ENCODE measurements at places on chromosomes 4 and X.

- no peak for DNase-seq
- H3K4me1 ChIP-seq, result no peaks in the 10 kb centered on the region
- H3K36me3 ChIP-seq, result no peaks in the 10 kb centered on the region
- H3K27me3 ChIP-seq, result no peaks in the 10 kb centered on the region
These were observed 110.4 kb upstream of the MAP9 start for GRCh38 chr4:155487210-155487609.

- H3K27ac ChIP-seq, result no peak overlapping the region
- H3K36me3 ChIP-seq, result no peaks in the 10 kb centered on the region
- no peaks in the 10 kb centered on the region for H3K27me3 ChIP-seq
- no peaks in the 10 kb centered on the region for H3K4me1 ChIP-seq
- H3K4me3 ChIP-seq, result no peak overlapping the region
- DNase-seq, result no peak
These were observed 37.9 kb upstream of the SLC4A4 start for GRCh38 chr4:71300964-71301363.

GRCh38 chr4:125072269-125072668 is 242.5 kb upstream of the FAT4 start:
- DNase-seq, result no peak
- H3K27ac ChIP-seq, result no peak overlapping the region
- no peaks in the 10 kb centered on the region for H3K36me3 ChIP-seq

DNA sequence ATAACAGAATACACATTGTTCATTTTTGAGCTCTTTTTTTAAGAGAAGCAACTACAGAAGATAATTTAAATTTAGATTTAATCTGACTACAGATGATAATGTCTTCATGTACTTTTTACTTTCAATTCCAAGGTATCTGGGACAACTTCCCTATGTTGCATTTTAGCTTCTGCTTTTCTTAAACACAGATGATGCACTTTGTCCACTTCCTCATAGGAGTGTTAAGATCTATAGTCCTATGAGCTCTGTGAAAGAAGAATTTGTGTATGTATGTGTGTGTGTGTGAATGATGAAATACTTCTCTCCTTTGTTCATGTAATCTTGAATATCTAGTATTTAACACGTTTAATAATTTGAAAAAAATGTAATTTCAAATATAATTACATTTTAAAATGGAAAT is 5.3 kb upstream of the FHIP1A start:
- no peak overlapping the region for H3K4me3 ChIP-seq
- peaks cover 17% of the 10 kb centered on the region for H3K27me3 ChIP-seq
- no peaks in the 10 kb centered on the region for H3K36me3 ChIP-seq
- H3K4me1 ChIP-seq, result peaks cover 10% of the 10 kb centered on the region
- H3K27ac ChIP-seq, result no peak overlapping the region

DNA sequence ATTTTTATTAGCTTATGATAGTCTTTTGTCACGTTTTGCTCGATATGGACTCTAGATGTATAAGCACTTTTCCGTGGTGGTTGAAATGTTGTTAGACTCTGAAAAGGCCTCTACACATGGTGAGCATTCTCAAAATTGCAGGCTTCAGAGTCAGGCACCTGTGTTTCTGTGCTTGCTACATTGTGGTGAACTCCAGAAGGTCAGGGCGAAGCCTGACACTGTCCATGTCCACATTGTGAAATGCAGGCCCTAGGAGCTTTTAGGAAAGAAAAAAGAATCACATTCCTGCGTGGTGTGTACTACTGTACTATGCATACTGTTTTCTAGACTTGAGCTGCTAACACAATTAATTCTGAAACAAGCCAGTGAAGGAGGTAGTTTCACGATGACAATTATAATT is 86.3 kb downstream of the HS3ST1 start:
- H3K4me1 ChIP-seq, result no peaks in the 10 kb centered on the region
- H3K27ac ChIP-seq, result no peak overlapping the region
- no peaks in the 10 kb centered on the region for H3K27me3 ChIP-seq
- no peak for DNase-seq
- no peaks in the 10 kb centered on the region for H3K36me3 ChIP-seq

- H3K4me1 ChIP-seq, result no peaks in the 10 kb centered on the region
- no peak overlapping the region for H3K27ac ChIP-seq
- no peaks in the 10 kb centered on the region for H3K27me3 ChIP-seq
- H3K4me3 ChIP-seq, result no peak overlapping the region
- H3K36me3 ChIP-seq, result no peaks in the 10 kb centered on the region
- no peak for DNase-seq
These were observed 74.1 kb downstream of the TAB3 start for GRCh38 chrX:30814978-30815377.

DNA sequence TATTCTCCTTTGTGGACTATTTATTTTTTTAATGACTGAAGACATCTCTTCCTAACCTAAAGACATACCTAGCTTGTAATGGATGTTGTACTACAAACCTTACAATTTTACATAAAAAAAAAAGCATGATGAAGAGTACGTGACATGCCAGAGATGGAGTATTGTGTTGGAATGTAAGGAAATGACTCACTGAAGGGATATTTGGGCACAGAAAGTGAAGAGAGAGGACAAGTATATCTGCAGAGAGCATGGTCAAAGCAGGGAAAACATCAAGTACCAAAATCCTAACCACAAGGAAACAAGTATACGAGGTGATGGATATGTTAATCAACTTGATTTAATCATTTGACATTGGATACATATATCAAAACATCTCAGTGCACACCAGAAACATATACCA is 1051.4 kb upstream of the PRKX start:
- no peak overlapping the region for H3K27ac ChIP-seq
- no peaks in the 10 kb centered on the region for H3K36me3 ChIP-seq
- H3K4me3 ChIP-seq, result no peak overlapping the region

DNA sequence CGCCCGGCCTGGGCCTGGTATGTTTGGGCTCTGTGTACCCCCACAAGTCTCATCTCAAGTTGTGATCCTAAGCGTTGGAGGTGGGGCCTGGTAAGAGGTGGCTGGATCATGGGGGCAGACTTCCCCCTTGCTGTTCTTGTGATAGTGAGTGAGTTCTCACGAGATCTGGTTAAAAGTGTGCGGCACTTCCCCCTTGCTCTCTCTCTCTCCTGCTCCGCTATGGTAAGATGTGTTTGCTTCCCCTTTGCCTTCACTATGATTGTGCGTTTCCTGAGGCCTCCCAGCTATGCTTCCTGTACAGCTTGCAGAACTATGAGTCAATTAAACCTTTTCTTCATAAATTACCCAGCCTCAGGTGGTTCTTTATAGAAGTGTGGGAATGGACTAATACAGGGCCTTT is 53.0 kb downstream of the CHST7 start:
- H3K36me3 ChIP-seq, result no peaks in the 10 kb centered on the region
- no peak overlapping the region for H3K4me3 ChIP-seq
- H3K4me1 ChIP-seq, result peaks cover 15% of the 10 kb centered on the region
- H3K27ac ChIP-seq, result no peak overlapping the region

- no peak overlapping the region for H3K4me3 ChIP-seq
- H3K27ac ChIP-seq, result no peak overlapping the region
- H3K27me3 ChIP-seq, result peaks cover 8% of the 10 kb centered on the region
- no peak for DNase-seq
- H3K36me3 ChIP-seq, result no peaks in the 10 kb centered on the region
These were observed 67.6 kb upstream of the SMARCAD1 start for GRCh38 chr4:94139931-94140612.

DNA sequence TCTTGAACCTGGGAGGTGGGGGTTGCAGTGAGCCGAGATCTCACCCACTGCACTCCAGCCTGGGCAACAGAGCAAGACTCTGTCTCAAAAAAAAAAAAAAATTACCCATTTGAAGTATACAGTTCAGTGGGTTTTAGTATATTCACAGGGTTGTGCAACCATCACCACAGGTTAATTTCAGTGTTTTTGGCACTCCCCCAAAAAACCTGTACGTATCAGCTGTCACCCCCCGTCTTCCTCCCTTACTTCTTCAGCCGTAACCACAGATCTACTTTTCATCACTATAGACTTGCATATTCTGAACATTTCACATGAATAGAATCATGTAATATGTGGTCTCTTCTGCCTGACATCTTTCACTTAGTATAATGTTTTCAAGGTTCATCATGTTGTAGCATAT is 11.7 kb upstream of the PTTG2 start:
- H3K27me3 ChIP-seq, result no peaks in the 10 kb centered on the region
- H3K36me3 ChIP-seq, result no peaks in the 10 kb centered on the region
- H3K4me3 ChIP-seq, result no peak overlapping the region
- H3K4me1 ChIP-seq, result no peaks in the 10 kb centered on the region
- no peak overlapping the region for H3K27ac ChIP-seq

- H3K27ac ChIP-seq, result no peak overlapping the region
- H3K27me3 ChIP-seq, result no peaks in the 10 kb centered on the region
- no peak overlapping the region for H3K4me3 ChIP-seq
These were observed 465.1 kb upstream of the GALNTL6 start for GRCh38 chr4:171348090-171348489.

- no peak for DNase-seq
- no peaks in the 10 kb centered on the region for H3K36me3 ChIP-seq
- no peaks in the 10 kb centered on the region for H3K27me3 ChIP-seq
These were observed 66.8 kb downstream of the SLC2A9 start for GRCh38 chr4:9954468-9954867.

Data from T-cell (primary cell).